ENCODE measurements at places on chromosomes 3 and 15.

DNA sequence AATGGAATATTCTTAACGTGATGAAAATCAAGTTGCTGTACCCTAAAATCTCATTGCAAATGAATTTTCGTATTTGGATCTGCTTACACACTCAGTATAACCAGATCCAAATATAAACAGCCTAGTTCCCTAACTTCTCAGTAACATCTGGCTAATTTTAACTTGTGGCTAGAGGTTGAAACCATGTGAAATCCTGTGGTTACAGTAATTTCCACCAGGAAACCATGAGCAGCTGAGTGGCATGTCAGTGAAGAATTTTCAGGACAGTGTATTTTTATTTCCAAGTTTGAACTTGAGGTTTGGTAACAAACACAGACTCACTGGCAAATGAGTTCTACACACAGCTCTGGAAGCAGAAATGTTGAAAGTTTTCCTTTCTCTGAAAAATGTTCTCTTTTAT is 754.1 kb downstream of the NR2F2 start:
- DNase-seq: no peak

DNA sequence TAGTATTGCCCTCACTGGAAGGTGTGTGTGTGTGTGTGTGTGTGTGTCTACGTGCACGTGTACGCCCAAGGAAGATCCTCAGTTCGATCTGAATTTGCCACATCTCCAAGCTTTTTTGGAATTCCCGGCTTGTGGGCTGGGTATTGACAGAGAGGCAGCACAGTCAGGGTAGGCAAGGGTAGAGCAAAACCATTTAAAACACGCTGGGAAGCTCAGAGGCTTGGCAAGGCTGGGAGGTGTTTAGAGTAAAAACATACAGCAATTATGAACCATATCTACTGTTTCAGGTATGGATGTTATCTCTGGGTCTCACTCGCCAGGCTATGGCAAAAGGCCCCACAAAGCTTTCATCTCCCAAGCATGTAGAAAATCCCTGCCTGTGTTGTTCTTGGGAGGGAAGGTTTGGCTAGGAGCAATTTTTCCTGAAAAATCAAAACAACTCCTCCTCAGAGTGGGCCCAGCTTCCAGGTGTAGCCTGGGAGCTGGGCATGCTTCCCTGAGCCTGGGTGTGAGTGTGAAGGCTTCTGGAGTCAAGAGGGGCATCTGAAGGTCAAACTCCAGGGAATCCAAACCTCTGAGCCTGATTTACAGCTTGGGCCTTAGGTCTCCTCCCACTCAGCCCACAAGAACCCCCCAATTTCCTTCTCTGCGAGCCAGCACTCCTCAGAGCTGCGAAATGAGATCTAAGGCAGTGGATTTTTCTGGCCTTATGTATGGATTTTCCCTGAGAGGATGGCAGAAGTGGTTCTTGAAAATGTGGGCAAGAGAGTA is 244.8 kb upstream of the TPRG1 start:
- no peak for DNase-seq

- DNase-seq: no peak
Observed at GRCh38 chr15:43911235-43911781, 84.5 kb downstream of the WDR76 start.

- DNase-seq: no peak
Observed at GRCh38 chr15:93126599-93126998, 37.6 kb upstream of the RGMA start.

DNA sequence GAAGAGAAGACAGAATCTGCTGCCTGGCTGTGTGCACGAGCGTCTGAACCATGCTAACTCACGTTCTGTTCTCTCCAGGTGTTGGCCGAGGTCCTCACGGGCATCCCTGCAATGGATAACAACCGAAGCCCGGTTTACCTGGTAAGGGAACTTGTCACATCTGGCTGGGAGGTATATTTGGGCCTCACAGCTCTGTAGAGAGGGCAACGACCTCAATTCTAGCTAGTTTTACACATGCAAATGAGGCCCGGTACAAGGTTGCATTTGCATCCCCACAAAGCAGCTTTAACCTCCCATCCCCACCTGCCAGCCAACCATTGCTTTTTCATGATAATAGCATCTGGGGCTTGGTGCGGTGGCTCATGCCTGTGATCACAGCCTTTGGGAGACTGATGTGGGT is 22.0 kb upstream of the TATDN2 start:
- DNase-seq: no peak

DNA sequence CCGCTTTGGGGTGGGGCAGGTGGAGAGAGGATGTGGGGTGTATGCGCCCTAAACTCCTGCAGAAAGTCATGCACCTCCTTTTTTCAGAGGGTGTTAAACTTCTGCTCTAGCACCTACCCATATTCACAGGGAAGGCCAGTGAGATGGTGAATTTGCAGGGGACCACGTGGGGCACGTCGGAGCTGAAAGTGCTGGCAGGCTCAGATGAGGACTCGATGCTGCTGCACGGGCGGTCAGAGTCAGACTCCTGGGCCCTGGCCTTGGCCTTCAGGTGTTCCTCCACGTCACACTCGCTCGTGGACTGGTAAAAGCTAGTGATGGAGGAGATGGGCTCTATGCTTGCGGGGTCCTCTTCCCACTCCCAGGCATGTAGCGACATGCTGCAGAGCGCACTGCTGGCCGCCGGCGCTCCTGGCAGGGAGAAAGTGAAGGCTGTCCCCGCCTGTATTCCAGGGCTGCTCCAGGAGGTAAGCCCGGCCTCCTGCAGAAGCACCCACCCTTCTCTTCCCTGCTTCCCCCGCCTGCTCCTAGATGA is 883 bp downstream of the CFAP92 start:
- no peak for DNase-seq

DNA sequence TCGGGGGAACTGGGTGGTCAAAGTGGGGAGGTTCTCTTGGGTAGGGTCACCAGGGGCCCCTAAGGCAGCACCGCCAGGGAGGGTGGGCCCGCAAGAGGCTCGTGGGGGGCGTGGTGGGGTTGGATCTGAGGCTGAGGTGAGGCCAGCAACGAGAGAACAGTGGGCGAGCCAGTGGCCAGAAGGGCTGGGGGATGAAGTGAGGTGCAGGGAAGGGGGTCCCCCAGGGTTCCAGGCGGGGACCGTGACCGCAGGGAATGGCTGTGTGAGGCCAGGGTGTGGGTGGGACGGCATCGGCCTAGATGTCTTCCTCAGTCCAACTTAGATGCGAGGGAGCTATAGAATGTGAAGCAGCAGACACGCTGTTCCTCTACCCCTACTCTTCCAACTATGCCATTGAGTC is 78.2 kb downstream of the SNRK start:
- no peak for DNase-seq

DNA sequence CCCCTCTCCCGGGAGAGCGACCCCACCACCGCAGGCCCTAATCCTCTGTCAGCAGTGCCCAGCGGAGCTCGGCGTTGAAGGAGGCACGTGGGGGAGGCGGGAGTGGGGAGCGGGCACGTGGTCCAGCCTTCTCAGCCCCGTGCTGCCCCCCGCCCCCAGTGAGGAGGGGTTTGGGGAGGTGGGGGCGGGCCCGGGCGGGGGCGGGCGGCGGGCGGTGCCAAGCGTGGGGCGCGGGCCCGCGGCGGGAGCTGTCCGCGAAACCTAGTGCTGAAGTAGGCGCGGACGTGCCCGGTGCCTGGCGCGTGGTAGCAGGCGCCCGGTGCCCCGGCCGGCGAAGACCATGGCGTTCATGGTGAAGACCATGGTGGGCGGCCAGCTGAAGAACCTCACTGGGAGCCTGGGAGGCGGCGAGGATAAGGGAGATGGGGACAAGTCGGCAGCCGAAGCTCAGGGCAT is at the start of gene CPLX3:
Gene CPLX3 (plus strand): TSS at position 264 of the 456 bp plus-strand sequence. CDS start 77 bp downstream, at position 341.
- no peak for DNase-seq

DNA sequence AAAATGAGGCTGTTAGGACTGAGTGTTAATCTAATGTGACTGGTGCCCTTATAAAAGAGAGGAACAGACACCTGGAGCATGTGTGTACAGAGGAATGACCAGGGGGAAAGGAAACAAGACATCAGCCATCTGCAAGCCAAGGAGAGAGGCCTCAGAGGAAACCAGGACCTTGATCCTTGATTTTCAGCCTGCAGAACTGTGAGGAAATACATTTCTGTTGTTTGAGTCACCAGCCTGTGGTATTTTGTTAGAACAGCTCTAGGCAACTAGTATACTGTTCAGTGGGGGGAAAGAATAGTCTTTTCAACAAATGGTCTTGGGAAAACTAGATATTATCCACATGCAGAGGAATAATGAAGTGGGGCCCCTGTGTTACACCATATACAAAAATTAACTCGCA is 80.6 kb downstream of the CCR1 start:
- DNase-seq: no peak

GRCh38 chr15:35126236-35126635 is 41.1 kb upstream of the NANOGP8 start:
- DNase-seq: no peak

DNA sequence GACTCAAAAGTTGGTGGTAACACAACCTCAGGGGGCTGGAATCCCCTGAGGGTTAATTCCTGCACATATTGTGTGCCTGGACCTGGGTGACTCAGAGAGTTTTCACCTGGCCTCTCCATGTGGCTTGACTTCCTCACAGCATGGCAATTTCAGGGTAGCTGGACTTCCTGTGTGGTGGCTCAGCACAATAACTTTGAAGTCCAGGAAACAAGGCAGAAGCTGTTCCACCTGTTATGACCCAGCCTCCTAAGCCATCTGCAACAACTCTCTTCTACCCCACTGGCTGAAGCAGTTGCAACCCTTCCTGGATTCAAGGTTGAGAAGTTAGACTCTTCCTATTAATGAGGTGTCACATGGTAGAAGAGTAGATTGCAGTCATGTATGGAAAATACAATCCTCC is 58.4 kb downstream of the EDEM1 start:
- no peak for DNase-seq

- DNase-seq: no peak
Observed at GRCh38 chr3:8489278-8489792, 12.3 kb upstream of the LMCD1 start.

DNA sequence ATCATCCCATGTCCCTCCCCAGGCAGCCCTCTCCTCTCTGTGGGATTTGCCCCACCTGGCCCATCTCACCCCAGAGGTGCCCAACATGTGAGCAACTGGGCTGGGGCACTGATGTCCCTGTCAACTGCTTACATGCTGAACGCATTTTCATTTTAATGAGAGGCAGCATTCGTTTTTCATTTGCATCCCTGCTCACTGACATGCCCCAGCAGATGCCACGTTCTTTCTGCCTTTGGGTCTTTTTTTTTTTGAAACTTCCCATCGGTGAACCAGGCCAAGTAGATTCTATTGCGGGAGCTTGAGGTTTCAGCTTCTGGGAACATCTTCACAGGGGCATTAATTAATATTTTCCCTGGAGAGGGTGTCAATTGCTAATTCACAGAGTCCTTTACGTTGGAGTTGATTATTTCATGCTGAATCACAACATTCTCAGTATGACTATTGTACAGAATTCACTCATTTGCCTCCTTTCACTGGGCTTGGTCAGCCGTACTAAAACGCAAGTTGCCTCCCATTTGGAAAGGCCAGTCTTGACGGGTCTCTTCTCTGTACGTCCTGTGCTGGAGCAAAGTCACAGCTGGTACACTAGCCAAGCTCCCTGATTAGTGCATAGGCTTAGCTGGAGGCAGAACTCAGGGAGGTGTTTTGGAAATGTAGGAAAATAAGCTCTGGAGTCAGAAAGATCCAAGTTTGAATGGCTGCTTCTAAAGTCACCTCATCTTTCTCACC is 69.8 kb downstream of the CHRNA7 start:
- DNase-seq: no peak

DNA sequence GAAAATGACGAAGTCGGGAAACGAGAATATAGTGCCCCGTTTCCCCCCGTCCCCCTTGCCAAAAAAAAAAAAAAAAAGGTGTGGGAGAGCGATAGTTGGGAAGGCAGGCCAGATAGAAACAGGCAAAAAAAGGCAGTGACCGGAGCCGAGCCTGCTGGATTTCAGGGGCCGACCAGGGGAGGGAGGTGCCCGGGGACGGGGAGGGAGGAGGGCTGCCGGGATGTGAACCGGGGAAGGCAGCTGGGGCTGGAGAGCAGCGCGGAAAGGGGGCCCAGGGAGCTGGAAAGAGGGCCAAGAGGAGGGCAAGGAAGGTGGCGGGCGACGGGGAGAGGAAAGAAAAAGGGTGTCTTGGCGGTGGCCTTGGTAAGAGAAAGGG is 837 bp downstream of the LRRN1 start:
- no peak for DNase-seq

DNA sequence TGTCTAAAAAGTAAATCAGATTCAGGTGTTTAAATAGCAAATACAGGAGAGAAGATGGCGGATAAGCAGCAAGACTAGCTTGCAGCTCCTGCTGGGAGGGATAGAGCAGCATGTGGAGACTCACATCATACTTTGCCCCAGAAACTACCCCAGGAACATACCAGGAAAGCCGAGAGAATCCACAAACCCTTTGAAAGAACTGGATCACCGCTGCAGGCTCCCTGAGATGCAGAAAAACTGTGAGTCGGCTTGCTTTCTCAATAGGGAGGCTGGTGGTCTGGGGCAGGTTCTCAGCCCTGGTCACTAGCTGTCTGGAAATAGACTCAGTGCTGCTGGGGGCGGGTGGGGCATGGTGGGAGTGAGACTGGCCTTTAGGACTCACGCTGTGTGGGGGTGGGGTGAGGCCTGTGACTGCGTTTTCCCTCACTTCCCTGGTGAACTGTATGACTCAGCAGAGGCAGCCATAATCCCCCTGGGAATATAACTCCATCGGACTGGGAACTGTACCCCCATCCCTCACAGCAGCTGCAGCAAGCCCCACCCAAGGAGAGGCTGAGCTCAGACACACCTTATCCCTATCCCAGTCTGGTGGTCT is 142.8 kb downstream of the CNTN6 start:
- no peak for DNase-seq

DNA sequence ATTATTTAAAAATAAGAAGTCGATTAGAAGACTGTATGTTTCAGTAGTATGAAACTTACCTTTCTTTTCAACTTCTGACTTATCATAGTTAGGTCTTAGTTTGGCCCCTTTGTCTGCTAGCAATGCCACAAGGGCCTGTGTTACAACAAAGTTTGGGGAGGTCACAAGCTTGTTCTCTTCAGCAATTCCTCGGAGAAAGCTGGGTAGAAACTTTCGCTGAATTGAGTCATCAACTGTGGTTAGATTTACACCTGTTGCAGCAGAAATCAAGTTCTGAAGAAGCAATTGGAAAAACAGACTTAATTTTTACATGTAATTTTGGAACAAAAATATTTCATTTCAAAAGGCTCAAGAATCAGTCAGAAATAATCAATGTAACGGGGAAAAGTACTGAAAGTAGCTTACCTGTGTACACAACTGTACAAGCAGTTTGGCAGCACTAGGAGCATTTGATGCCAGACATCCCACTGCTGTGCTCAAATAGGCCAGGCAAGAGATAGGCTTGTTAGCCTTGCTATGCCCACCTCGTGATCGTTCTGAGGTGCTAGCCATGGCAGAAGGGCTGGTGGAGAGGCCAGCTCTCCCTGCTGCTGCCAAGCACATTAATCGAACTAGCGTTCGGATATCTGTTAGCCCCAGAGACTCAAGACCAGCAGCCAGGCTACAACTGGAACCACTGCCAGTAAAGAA is 58.6 kb downstream of the FBXL22 start:
- no peak for DNase-seq

GRCh38 chr3:180325533-180325932 is 276.4 kb upstream of the TTC14 start:
- no peak for DNase-seq

DNA sequence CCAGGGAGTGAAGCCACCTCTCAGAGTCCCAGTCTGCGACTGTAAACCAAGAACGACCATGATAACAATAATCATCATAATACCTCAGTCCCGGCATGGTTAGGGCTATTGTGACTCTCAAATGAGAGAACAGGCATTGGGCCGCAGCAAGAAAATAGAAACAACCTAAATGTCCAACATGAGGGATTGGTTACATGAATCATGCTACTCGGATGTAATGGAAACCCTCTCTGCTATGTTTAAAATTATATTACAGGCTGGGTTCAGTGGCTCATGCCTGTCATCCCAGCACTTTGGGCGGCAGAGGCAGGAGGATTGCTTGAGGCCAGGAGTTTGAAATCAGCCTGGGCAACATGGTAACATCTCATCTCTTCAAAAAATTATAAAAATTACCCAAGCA is 2.8 kb downstream of the CPN2 start:
- DNase-seq: no peak
